ENCODE measurements at places on chromosomes 7 and 10.
A peak's percentile ranks its signal among the peaks of the same experiment; 100 is the strongest.

DNA sequence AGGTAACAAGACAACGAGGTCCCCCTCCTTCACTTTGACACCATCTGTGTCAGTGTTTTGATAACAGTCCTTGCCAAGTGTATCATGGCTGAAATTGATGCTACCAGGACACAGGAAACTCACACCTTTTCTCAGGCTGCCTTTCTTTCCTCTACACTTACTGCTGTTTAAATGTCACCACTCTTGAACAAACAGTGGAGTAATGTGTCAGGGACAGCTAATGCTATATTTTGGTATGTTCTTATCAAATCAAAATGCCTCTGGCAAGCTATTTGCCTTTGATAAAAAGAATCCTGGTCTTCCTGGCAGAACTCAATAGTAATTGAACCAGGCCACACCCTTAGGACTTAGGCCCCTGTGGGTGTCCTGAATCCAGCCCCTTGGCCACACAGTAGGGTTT lies 692.9 kb downstream of the LRMDA start:
- DNase-seq: no peak

DNA sequence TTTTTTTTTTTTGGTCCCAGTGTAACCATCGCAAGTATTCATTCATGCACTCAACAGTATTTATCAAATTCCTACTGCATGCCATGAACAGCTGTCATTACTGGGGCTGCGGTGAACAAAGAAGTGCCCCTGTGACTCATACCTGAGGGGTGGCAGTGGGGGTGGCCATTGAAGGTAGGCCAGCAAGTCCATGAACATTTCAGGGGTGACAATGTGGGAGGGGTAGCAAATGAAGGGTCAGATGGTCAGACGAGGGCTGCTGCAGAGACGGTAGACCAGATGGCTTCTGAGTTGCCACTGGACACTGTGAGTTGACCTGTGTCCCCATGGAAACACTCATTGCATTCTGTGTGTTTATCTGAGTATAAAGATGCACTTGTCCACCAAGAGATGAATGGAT lies 92.5 kb upstream of the PITRM1 start:
- DNase-seq: no peak

DNA sequence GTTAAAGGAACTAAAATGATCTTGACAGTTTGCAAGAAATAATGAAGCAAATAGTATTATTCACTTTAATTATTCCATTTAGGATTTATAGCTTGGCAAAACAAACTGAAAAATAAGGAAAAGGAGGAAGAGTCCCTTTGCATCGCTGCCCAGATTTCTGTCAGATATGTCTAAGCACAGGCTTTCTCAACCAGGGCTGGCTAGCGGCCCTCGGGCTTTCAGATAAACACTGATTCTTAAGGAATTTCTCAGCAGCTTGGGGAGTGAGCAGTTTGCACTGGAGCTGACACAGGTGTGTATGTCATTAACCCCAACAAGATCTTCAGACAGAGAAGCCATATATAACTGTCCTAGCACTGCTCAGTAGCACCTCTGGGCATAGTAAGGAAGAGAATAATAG lies 47.9 kb upstream of the SEMA3D start:
- no peak for DNase-seq

DNA sequence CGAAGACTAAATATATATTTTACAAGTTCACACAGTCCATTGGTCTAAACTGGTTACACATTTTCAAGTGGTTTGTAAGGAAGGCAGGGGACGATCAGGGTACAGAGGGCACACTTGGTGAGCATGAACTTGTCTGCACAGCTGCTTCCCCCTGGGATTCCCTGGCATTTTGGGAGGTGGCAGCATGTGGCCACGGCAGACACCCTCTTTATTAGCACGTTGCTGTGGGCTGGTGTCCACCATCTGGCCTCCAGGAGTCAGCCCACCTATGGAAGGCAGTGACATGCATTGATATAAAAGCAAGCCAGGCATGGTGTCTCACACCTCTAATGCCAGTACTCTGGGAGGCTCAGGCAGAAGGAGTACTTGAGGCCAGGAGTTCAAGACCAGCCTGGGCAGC lies 350.2 kb downstream of the TYW1 start:
- no peak for DNase-seq

GRCh38 chr7:155002411-155003091 lies 373 bp downstream of the PAXIP1 start:
- peak; percentile 84 for DNase-seq

DNA sequence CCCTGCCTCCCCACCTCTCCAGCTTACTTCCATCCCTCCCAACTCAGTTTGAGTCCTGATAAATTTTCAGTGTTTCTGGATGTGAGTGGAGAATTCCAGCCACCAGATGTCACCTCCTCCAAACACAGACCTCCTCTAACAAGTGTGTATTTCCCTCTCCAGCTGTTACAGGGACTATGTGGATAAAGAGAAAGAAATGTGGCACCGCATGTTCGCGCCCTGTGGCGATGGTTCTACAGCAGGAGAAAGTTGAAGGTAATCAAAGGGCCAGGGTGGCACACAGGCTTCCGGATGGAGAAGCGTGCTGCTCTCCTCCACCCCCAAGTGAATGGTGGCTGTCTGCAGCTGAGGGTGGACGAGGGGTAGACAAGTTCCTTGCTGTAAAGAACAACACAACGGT lies 14.7 kb downstream of the FKBP6 start:
- DNase-seq: peak; percentile 54
